ENCODE measurements at places on chromosomes 16 and 17.

- no peak for DNase-seq
Measured at GRCh38 chr17:81367171-81367570, 28.1 kb upstream of the BAHCC1 start.

DNA sequence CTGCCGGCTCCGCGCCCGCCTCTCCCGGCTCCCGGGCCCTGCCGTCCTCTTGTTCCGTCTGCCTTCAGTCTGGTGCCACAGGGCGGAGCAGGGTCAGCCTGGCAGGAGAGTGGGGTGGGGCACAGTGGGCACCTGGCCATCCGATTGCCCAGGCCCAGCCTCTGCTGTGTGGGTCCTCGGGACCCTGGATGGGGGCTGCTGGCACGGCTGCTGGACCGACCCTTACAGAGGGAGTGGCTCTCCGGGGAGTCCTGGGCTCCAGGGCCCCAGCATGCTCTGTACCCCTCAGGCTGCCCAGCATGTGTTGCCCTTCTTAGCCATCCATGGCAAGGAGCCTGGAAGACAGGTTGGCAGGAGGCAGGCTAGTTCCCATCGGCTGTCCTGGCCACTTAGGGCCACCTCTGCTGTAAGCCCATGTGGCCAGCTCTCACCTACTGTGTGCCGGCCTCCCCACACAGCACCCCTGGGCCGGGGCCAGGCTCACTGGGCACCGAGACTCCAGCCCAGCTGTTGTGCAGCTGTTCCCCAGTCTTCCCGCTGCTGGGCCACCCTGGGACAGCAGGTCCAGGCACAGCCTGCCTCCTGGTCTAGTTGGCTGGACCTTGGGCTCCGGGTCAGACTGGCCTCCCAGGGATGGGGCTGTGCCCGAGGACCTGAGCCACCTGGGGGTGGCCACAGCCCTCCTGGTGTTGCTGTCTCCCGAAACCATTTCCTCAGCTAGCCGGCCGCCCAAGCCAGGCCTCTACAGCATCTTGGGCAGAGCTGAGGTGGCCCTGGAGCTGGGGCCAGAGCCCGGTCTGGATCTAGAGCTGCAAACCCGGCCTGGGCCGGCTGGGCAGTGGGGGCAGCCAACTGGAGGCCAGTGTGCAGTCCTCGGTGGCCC is 24.9 kb downstream of the BAHCC1 start:
- DNase-seq: no peak

- no peak for DNase-seq
Measured at GRCh38 chr17:72733619-72734282, 358.7 kb downstream of the SLC39A11 start.

DNA sequence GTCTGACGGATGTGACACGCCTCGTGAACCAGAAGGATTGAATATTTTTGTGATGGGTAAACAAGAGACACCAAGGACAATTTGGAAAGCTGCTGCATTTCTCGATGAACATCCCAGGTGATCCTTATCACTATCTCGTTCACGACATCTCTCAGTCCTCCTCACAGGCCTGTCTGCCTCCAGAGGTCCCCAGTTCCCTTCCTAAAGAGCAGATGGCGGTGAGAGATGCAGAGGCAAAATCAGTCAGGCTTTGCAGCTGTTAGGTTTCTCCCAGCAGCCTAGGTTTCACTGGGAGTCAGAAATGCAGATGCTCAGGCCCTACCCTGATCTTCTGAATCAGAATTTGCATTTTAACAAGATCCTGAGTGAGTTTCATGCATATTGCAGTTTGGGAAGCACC is 23.6 kb downstream of the SCPEP1 start:
- DNase-seq: no peak

GRCh38 chr16:89047331-89048089 is 46.1 kb upstream of the ACSF3 start:
- DNase-seq: no peak
